ENCODE measurements at places on chromosomes 7 and 10.

- DNase-seq = no peak
Measured at GRCh38 chr7:7418997-7419396, 116.7 kb downstream of the COL28A1 start.

GRCh38 chr10:49091450-49092210, 23.7 kb downstream of the VSTM4 start:
- DNase-seq = peak; percentile 47

- DNase-seq = peak; percentile 31
Measured at GRCh38 chr10:130744631-130745030, 566.9 kb downstream of the TCERG1L start.

DNA sequence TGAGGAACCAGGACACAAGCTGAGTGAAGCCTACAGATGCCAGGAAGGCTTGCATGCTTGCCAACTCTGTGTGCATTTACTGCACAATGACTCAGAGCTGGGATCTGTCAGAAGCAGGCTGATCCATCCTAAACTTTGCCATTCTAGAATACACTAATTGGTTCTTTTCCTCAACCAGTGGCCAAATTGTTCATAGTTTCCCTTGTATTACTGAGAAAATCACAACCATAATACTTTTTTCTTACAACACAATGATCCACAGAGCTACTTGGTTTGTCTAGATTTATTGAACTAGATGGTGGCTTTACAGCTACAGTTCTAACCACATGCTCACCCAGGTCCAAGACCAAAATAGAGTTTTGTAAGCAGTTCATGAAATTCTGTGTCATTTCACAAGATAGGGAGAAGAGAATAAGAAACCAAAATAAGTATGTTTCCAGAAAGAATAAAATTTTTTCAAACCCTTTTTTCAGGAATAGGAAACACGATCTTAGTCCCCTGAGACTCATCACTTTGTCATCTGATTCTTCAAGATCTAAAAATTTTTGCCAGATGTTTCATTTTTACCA, 21.0 kb upstream of the LRRC17 start:
- no peak for DNase-seq

DNA sequence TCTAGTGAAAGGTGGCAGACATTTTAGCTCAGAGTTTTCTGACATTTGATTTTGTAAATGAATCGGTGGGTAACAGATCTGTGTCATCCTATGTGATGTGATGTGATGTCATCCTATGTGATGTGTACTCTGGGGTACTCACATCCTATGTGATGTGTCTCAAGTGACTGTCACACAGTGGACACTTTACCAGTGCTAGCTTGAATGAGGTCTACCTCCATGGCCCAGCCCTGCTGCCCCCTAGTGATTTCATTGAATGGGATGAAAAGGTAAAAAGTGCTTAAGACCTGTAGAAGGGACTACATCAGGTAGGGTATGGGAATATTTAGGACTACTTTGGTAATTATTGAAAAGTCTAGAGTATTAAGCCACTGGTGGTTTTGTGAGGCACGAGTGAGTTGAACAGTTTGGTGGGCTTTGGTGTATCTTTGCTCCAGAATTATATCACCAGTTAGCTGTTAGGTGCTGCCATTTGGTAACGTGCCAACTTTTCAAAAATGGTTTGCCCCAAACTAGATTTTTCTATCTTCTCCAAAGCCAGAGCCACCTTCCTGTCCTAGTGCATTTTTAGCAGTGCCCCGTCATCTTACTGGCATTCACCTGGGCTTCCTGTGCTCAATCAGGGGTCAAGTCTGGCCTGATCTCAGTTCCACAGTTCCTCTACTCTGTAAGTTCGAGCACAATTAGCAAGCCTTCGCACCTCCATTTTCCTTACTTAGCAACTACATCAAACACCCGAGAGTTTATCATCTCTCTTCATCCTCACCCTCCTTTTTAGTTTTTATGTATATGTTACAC, 9.7 kb downstream of the EIF4H start:
- no peak for DNase-seq

GRCh38 chr7:137934941-137935883, 66.7 kb downstream of the CREB3L2 start:
- no peak for DNase-seq

DNA sequence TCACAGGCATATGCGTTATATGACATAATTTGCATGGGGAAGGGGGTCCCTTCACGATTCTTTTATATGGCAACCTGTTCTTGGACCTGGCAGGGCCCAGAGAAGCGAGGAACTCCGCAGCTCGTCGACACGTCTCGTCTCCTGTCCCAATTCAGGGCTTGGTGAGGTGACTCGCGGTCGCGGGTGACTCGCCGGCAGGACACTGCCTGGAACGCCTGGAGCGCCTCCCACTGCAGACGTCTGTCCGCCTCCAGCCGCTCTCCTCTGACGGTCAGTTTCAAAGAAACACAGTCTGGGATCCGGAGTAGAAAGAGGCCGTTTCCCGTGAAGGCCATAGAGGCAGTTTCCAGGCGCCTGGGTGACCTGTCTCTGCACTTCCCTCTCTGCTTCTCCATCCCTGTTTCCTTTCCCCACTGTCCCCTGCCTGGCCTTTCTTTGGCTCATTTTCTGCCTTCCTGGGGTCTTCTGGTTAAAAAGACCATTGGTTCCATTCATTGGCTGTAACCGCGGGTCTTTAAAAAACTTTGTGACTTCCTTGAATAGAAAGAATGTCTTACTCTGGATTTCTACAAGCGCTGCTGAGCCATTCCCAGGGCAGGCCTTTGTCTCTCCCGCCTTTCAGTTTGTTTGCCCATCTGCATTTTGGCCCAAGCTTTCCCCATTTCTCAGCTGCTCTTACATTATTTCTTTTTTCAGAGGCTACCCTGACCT, 1.2 kb downstream of the UPP1 start:
- DNase-seq = no peak

GRCh38 chr7:122448893-122449589, 144.5 kb upstream of the FEZF1 start:
- no peak for DNase-seq

GRCh38 chr10:113523071-113523470, 29.8 kb upstream of the HABP2 start:
- DNase-seq = no peak

GRCh38 chr10:89167915-89168314, 39.2 kb downstream of the CH25H start:
- no peak for DNase-seq

GRCh38 chr7:114508086-114508485, 93.5 kb downstream of the FOXP2 start:
- DNase-seq = no peak

DNA sequence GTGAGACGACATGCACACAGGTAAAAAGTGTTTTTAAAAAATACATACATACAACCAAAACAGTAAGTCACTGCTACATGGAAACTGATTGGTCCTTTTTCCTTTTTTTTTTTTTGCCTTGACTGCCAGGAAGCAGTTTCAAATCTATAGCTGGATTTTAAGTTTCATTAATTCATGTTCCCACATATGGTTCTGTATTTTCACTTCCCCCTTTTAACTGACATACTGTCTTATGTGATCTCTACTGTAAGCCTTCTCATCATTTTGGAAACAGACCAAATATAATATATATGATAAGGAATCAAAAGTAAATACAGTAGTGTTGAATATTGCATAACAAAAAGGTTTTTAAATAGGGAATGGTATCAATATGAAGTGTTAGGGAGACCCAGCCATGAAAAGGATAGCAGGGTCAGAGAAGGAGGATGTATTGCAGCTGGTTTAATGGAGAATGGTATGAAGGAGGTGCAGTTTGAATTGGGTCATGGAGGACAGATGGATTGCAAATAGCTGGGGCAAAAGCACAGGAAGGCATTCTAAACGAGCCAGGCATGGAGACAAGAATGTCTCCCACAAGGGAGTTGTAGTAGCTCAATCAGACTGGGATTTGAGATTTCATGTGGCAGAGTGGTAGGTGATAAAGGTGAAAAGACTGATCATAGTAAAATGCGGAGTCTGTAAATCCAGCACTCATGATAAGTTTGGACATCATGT, 5.4 kb downstream of the CAV1 start:
- DNase-seq = no peak

GRCh38 chr10:29131952-29132547, 156.8 kb upstream of the LYZL1 start:
- no peak for DNase-seq

- no peak for DNase-seq
Measured at GRCh38 chr7:27998382-27998781, 182.2 kb downstream of the JAZF1 start.

DNA sequence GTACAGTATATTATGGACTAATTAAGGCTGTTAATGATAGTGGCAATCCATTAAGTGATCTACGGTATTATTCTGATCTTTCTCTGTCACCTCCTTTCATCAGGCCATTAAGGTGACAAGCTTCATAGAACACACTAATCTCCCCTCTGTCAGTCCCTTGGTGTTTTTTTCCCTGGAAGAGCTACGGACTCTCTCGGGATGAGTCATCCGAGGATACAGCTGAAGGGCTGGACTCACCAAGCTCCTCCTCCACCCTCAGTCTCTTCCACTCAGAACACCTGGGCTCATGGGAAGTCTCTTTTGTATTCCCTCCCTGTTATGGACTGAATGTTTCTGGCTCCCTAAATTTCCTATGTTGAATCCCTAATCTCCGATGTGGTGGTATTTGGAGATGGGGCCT, 69.8 kb upstream of the PLXNA4 start:
- DNase-seq = no peak

- DNase-seq = no peak
Measured at GRCh38 chr7:2124604-2125345, 108.0 kb downstream of the MAD1L1 start.

- DNase-seq = no peak
Measured at GRCh38 chr10:26448706-26449435, 10.7 kb downstream of the APBB1IP start.

DNA sequence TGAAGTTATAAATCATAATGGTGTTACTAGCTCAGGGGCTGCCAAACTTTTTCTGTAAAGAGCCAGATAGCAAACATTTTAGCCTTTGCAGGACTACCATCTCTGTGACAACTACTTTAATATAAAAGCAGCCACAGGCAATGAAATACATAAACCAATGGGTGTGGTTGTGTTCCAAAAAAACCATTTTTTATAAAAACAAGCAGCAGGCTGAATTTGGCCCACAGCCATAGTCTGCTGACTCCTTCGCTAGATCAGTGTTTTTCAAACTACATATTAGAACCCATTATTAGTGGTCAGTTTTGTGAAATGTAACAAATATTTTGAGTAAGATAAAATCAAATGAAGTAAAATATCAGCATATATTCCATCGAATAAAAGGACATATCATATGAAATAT, 13.6 kb downstream of the GNG11 start:
- no peak for DNase-seq

GRCh38 chr7:77747178-77747577, 50.9 kb downstream of the RSBN1L start:
- no peak for DNase-seq

GRCh38 chr7:98409843-98410242, 9.0 kb upstream of the BAIAP2L1 start:
- DNase-seq = no peak

DNA sequence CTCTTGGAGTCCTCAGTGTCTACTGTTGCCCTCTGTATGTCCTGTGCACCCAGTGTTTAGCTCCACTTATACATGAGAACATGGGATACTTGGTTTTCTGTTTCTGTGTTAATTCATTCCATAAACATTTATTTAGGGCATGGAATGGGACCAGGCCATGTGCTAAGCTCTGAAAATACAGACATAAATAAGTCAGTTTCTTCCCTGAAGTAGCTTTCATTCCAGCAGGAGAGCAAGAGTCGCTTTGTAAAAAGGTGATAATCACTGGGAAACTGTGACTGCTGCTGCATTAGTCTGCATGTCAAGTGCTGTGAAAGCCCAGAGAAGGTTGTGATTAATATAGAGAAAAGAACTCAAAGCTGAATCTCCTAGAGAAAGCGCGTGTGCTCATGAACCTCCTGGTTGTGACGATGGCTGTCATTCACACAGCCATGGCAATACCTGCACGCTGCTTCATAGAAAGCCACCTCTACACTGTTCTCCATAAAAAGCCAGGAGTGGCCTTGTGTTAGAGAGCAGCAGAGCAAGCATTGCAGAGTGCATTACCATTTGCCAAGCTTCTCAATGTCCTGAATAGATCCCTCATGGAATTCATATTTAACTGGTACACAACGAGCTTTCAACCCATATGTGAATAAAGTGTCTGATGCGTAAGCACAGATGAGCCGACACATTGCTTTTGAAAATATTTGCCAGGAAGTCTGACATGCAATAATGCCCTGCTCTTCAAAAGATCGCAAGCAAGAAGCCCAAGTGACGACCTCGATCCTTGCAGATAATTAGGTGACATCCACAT, 30.6 kb upstream of the PITRM1 start:
- no peak for DNase-seq

GRCh38 chr7:5528071-5528814, 104.6 kb upstream of the TNRC18 start:
- DNase-seq = no peak

GRCh38 chr7:90645784-90646183, 49.7 kb downstream of the CDK14 start:
- no peak for DNase-seq

DNA sequence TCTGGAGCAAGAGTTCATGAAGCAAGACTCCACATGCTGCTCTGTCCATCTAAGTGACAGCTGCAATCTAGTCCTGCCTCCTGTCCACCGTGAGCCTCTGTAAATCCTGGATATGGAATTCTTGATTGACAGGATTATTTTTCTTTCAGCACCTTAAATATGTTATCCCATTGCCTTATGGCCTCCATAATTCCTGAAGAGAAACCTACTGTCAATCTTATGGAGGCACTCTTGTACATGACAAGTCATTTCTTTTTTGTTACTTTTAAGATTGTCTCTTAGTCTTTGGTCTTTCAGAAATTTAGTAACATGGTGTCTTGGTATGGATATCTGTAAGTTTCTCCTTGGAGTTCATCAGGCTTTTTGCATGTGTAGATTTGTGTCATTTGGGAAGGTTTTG, 82.8 kb downstream of the NPSR1 start:
- no peak for DNase-seq

DNA sequence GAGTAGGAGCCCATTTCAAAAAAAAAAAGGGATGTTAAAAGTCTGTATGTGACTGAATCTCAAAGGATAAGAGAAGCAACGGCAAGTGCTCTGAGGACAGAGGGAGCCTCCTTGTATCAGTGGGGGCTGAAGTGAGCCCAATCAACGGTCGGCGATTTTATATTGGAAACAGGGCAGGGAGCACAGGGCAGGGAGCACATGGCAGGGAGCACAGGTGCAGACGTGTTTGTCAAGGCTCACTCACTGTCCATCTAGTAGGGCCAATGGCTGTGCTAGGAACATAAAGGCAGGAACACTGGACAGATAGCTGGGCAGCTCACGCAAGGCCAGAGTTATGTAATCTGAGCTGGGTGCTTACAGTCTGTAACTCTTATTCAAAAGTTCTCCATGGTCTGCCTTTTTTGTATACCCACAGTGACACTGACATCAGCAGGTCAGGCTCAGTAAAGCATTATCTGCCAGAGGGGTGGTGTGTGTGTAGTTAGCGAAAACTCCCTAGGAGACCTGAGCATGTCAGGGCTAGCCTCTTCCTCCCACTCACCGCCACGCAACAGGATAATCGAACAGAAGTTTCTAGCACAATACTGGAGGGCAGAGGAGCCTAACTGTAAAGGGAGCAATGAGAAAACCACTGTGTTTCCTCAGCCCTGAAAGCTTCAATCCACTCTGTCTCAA, 15.4 kb downstream of the AKR1B1 start:
- no peak for DNase-seq

All from type B pancreatic cell (in vitro differentiated cells).